AG04449 (cell line): ENCODE measurements at places on chromosomes 1 and 21.
A peak's percentile ranks its signal among the peaks of the same experiment; 100 is the strongest.

DNA sequence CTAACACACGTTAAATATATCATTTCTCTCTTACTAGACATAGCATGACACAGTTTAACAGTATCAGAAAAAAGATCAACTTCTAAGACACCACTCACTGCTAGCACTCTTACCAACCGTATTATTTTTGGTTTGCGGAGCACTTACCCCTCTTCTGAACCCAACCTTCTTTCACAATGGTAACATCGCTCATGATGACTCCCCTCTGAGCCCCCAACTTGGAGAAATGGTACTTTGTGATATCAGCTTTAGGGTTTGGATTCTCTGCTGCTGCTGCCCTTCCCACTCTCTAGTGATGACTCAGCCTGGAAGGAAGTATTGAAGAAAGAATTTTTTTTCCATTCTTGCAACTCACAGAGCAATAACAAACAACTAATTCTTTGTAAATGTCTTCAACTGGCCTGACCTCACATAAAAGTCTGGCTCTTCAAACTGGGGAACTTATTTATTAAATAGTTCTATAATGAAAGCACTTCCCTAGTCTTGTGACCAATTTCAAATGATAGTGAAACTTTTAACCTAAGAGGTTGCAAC, 7.0 kb downstream of the AKT3 start:
- peak; percentile 61 for DNase-seq

DNA sequence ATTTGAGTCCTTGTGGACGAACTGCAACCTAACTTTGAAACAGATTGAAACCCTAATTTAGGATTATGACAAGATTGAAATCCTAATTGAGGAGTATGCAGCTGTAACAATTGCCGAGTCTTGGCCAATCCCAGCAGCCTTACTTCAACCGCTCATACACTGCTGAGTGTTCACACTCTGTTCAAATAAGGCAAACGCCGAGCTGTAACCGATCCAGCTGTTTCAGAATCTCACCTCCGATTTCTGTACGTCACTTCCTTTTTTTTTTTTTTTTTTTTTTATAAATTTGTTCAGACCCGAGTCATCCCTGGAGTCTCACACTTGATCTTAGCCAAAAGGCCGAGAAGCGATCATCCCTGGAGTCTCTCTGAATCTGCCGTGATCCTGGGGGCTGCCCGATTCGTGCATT, 22.3 kb upstream of the ATP5PO start:
- DNase-seq = no peak

GRCh38 chr1:203772836-203773235, 7.9 kb downstream of the LAX1 start:
- DNase-seq = no peak

GRCh38 chr1:153032677-153033308, 1.8 kb downstream of the SPRR1B start:
- DNase-seq = peak; percentile 28

DNA sequence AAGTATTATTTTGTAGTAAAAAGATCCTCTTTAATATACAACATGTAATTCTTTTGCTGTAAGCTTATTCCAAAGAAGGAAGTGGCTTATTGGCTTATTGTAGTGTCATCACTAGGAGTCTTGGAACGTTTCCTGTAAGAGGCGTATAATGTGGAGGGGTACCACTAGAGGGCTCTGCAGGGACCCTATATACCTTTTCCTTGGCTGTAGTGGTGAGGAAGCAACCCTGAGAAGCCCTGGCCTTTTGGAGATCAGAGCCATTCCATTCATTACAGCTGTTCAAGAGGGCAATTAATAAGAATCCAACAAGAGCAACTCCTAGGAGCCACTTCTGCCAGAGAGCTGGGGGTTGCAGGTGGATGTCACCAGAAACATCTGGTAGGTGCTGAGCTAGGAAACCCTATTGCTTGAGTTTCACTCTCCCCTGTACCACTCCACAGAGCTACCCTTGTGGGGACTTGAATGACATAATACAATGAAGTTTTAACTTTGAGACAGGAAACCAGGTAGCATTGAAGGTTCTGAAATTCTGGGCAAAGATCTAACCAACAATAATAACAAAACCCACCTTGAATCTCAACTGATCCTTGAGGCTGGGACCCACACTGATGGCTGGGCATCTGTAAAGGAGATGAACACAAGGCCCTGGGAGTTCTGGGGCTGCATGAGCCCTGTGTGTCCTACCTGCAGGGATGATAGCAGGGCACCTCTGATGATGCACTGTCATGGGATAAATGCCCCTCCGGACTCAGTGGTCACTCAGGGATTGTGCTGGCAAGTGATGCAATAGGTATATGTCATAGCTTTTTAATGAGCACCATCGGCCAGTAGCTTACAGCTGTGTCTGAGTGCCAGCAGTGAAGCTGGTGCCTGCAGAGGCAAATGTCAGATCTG, 160.2 kb upstream of the COA6 start:
- no peak for DNase-seq

GRCh38 chr21:35252831-35253230, 203.7 kb upstream of the RUNX1 start:
- DNase-seq = no peak

DNA sequence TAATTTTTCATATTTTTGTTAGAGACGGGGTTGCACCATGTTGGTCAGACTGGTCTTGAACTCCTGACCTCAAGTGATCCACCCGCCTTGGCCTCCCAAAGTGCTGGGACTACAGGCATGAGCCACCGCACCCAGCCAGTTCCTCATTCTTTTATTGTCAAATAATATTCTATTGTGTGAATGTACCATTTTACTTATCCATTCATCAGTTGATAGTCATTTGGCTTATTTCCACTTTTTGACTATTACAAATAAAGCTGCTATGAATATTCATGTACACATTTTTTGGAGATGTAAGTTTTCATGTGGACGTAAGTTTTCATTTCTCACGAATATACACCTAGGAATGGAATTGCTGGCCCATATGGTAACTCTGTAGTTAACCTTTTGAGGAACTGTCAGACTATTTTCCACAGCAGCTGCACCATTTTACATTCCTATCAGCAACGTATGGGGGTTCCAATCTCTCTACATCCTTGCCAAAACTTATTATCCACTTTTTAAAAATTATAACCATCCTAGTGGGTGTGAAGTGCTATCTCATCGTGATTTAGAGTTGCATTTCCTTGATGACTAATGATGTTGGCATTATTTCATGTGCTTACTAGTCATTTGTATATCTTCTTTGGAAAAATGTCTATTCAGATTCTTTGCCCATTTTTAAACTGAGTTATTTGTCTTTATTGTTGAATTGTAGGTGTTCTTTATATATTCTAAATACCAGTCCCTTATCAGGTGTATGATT, 12.7 kb downstream of the PACC1 start:
- DNase-seq = no peak

DNA sequence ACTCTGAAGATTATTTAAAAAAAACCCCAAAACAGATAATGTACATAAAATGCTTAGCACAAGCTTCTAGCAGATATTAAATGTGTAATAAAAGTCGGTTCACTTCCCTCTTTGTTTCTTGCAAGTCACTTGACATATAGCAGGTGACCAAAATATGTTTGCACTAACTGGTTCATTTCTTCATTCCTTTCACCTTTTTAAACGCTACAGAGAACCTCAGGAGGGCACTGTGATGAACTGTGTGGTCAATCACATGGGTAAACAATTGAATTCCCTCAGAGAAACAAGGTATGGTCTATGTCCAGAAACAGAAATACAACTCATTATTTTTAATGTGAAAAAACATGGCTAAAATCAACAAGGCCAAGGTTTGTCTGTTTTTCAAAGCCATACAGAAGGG, 51.3 kb upstream of the BCL10 start:
- no peak for DNase-seq

- no peak for DNase-seq
Observed at GRCh38 chr1:166888373-166889111, 12.5 kb upstream of the TADA1 start.

DNA sequence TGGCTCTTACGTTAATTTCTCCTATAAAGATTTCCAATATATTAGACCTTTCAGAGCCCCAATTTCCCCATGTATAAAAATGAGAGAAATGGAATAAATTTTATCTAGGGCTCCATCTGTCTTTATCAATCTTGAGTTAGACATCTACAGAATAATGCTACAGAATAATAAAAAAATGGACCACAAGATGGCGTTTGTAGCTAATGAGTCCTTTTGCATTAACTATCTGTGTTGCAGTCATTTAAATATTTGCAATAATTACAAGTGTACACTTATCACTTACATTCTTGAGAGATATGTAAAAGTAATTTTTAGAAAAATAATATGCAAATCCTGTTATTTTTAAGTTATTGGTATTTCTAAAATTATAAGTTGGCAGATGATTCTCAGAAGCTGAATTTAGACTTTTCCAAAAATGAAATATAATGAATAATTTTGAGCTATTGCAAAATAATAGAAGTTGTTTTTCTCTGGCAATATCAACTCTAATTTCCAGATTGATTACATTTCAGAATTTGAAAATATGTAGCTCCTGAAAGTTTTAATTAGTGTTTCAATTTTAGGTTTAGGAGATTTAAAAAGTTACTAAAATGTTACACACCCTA, 87.7 kb downstream of the SNX7 start:
- DNase-seq = no peak

GRCh38 chr1:46761740-46762139, 37.1 kb upstream of the CYP4B1 start:
- no peak for DNase-seq
